ENCODE measurements at places on chromosomes 13 and 19.

GRCh38 chr13:33723772-33724435, 94.0 kb upstream of the RFC3 start:
- DNase-seq, result peak; percentile 85

GRCh38 chr19:20313894-20314293, 146.9 kb downstream of the ZNF486 start:
- no peak for DNase-seq

DNA sequence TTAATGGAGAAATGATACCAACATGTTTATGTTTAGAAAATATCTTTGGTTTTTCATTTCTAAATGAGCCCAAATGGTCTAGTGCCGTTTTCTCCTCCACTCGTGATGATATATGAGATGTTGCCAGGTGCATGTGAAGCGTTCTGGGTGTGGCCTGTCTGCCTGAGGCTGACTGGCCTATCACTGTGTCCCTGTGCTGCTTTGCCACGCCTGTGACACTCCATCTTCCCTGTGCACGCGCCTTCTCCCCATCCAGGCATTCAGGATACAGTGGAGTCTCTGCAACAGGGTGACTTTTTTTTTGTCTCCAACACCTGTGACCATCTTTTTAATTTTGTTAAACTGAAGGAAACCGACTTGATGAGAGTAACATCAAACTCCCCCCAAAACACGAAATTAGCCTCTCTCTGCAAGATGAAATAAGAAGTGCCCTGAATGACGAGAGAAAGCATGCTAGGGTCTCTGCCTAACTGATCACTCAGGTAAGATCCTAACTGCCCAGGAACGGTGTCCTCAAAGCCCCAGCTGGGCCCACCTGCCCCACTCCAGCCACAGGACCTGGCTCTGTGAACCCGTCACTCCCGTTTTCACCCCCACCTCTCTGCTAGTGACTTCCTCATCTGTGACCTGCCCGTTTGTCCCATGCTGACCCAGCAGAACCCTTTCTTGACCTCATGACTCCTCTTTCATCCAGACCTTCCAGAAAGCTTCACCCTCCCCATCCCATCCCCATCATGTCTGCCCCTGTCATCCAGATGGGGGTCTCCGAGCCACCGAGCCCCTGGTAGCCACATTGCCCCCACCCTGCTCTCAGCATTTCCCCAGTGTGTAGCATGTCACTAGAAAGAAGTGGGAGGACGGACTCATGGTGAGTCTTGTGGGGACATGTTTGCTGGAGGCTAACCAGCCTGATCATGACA, 33.2 kb upstream of the TFDP1 start:
- no peak for DNase-seq

GRCh38 chr13:24071423-24072075, 89.0 kb upstream of the SPATA13 start:
- no peak for DNase-seq

DNA sequence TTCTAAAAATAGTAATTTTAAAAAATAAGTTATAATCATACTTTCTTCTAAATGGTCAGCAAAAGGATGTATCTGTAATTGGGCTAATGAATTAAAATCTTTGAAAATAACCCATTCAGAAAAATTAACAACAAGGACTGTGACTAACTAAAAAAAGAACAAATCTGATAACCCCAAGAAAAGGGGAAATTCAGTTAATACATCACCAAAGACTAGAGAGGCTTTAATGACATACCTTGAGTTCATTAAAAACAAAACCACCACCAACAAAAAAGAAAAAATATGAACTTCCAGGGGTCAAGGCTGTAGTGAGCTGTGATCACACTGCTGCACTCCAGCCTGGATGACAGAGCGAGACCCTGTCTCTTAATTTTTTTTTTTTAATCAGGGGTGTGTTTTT, 121.8 kb downstream of the TBC1D4 start:
- DNase-seq, result peak; percentile 15

DNA sequence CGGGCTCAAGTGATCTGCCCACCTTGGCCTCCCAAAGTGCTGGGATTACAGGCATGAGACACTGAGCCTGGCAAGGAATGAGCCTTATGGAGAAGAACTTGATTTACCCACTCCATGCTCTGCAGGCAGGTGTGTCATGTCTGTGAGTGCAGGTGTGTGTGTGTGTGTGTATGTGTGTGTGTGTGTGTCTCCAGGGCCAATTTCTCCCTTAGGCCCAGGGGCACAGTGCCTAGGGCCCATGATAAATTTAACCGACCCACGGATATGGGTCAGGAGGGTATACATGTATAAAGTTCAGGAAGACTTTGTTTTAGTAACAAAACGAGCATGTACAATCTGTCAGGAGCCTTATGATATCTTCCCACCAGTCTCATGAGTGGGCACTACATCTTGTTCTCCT, 4.6 kb upstream of the FOSB start:
- DNase-seq, result no peak

DNA sequence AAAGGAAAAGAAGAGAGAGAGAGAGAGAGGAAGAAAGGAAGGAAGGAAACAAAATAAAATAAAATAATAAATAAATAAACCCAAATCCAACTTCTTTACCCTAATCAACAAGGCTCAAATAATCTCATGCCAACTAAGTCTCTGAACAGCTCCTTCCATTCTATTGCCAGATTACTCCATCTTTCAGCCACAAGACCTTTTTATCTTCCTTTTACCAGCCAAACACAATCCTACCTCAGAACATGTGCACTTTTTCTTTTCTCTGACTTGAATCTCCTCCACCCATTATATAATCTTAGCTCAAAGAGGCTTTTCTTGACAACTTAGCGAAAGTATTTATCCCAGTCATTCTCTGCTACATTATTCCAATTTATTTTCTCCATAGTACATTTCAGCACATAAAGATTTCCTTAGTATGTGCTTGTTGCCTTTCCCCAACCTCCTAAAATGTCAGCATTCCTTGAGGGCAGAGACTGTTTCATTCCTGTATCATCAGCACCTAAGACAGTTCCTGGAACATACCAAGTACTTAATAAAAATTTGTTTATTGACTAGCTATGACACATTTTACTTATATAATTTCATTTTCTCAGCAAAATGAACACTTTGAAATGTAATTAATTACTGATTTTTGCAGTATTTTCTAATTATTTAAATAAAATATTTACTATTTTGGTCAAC, 33.5 kb upstream of the USPL1 start:
- DNase-seq, result peak; percentile 0

DNA sequence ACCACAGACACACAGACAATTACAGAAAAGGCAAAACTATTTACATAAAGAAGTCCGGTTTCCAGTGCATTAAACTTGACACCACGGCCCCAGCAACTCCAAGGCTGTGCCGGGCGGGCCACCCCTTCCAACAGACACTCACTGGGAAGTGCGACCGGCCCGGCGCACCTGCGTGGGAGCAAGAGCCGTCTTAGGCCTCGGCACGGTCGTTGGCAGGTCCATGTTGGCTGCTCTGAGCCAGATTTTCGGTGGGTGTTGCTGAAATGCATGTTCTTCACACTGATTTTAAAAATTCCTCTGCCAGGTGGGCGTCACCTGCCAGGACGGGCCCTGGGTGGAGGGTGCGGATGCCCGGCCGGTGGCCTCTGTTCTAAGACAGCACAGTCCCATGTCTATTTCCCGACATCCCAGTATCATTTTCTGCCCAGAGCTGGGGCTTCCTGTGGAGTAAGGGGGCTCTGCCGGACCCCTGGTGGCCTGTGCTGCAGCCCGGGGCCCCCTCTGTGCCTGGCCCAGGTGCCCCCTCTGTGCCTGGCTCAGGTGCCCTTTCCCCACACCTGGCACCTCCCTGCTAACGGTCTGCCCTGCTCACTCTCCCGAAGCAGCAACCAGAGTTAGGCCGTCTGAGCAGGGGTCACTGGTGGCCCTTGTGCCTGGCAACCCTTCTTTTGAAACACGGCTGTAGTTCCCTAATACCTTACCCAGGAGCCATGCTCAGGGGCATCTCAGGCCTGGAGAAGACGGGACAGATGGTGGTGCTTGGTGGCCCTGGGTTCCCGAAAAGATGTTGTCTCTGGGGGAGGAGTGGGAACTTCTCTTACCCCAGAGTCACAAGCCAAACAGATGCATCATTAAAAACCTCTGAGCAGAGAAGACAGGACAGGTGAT, 9.2 kb downstream of the TMEM255B start:
- no peak for DNase-seq

- no peak for DNase-seq
Measured at GRCh38 chr13:29935309-29935981, 85.0 kb upstream of the UBL3 start.

- no peak for DNase-seq
Measured at GRCh38 chr19:6685962-6686627, 16.1 kb upstream of the TNFSF14 start.

DNA sequence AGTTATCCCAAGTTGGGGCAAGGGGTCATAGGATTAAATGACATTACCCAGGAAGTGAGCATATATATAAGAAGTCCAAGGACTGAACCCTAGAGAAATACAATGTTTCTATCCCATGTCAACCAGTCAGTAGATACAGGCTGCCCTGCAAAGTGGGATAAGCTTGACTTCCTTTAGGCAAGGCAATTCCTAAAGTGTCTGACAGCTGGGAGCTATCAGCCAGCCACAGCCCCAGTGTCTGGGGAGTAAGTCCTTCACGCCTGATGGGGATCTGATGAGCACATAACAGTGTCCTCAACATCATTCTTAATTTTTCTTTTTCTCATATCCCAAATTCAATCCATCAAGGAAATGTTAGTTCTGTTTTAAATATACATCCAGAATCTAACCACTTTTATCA, 54.1 kb downstream of the DNAJC15 start:
- DNase-seq, result no peak

DNA sequence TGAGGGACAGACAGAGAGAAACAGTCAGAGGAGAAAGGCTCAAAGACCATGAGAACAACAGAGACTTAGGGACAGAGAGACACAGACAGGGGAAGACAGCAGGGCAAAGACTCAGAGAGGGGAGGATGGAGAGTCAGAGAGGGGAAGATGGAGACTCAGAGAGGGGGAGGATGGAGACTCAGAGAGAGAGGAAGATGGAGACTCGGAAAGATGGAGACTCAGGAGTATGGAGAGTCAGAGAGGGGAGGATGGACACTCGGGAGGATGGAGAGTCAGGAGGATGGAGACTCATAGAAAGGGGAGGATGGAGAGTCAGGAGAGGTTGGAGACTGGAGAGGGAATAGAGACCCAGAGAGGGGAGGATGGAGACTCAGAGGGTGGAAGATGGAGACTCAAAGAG, 689 bp downstream of the SPACA6 start:
- no peak for DNase-seq

- no peak for DNase-seq
Measured at GRCh38 chr13:77650409-77650808, 47.1 kb upstream of the SLAIN1 start.

DNA sequence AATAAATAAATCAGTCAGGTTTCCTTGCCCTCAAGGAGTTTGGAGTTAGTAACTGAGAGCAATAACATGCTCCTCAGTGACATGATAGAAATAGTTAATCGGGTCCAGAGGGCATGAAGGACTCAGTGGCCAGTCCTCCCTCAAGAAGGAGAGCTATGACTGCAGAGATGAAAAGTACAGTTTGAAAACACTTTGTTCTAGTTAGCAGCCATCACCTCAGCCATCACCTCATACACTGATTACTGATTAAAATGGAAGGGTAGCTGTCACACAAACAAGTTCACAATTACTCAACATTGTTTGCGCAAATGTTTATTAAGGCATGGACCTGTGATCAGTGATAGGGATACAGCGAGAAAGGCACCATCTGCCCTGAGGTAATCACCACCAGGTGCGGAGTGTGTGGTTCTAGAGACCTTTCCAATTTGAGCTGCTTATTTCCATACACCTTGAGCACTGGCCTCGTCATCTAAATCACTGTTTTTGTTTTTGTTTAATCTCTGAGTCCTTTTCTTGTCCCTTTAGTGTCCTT, 85.3 kb upstream of the RAP2A start:
- DNase-seq, result no peak

DNA sequence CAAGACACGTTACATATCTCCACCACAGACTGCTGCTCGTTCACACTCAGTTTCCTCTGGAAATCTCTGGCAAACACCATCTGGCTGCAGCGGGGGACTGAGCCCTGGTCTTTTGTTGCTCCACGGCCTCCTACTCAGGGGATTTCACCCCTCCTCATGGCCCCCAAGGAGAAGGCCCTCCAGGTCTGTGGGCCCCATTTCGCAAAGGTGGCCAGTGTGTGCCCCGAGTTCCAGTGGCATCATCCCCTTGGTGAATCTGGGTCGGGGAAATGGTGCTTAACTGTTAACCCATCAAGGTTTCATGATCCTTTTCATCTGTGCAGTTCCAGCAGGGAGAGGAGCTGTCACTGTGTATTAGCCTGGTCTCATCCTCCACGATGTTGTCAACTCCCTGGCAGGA, 235.4 kb upstream of the MAB21L1 start:
- no peak for DNase-seq

DNA sequence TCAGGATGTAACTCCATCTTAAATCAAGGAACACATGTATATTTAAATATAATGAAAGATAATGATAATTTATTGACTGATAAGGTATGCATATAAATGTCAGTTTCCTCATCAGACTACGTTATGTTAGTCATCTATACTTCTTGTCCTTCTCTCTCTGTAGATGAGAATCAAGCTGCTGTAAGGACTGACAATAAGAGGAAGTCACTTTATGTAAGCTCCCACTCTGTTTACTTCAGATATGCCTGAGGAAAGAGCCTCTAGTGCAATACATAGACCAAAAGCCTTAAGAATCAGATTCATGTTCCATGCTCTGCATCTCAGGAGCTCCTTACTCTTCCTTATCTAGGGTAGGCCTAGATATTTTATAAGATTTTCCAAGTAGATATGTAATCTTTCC, 9.6 kb upstream of the SLITRK6 start:
- peak; percentile 75 for DNase-seq

DNA sequence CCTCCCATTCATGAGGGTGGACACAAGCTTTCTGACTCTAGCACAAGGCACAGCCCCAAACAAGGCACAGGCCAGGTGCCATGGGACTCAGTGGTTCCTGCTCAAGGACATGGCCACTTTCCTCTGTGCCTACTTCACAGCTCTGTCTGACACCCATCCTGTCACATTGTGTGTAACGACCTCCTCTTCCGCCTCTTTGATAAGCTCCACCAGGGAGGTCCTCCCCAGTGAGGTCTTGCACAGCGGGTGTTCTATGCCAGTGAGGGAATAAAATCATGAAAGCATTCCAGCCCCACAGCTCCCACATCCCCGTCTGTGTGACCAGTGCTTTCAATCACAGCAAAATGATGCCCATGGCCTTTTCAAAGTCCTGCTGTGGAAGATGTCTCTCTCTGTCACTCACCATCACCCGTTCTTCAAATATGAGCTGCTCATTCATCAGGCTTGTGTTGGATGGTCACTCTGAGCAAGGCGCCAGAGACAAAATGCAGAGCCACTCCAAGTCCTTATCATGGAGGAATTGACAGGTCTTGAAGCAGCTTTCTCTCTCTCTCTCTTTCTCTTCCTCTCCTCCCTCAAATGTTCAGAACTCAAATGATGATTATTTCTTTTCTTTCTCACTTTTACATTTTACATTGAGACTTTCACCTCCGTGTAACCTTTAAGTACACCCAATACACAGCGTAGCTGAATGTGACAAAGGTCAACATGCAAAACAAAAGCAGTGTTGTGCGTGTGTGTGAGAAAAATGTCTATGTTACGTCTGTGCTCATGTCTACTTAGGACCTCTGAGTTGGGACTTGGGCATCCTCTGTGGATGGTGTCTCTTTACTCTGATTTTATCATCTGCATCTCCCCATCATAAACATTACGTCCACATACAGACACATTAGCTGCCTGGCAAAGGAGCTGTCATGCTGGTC, 8.0 kb upstream of the SPATA13 start:
- DNase-seq, result no peak

All from OCI-M1 (cell line).